CD4-positive, CD25-positive, alpha-beta regulatory T cell (primary cell): ENCODE measurements at places on chromosomes 2 and 18. TPM values are rescaled to one million over a fixed set of nuclear protein-coding genes. Genes with fewer than 3 reads are reported as not detected.

Gene COLEC12
- total RNA-seq = not detected

Gene TUBB8B
- not detected for total RNA-seq

Gene TEKT4
- total RNA-seq = not detected

Gene ZNG1B
- 35.5 TPM for total RNA-seq

Gene ZNF892
- 2.0 TPM for total RNA-seq

Gene DLGAP1
- 5.4 TPM for total RNA-seq

Gene C2orf15
- 2.0 TPM for total RNA-seq

Gene C2orf81
- total RNA-seq = 1.1 TPM

Gene HSPE1
- total RNA-seq = 90.4 TPM

Gene UGT1A4
- not detected for total RNA-seq

Gene ADAM23
- 0.10 TPM for total RNA-seq

Gene CHST9
- not detected for total RNA-seq

Gene SEPTIN10
- 5.6 TPM for total RNA-seq

Gene DTNA
- total RNA-seq = not detected

Gene ATP9B
- total RNA-seq = 75.3 TPM

Gene TEX44
- not detected for total RNA-seq

Gene MEIS1
- 3.6 TPM for total RNA-seq

Gene BMP10
- total RNA-seq = 0.57 TPM

Gene CPO
- not detected for total RNA-seq

Gene HNMT
- total RNA-seq = not detected

Gene RND3
- not detected for total RNA-seq

Gene HAUS1
- total RNA-seq = 21.3 TPM

Gene TSPYL6
- not detected for total RNA-seq

Gene SPATA3
- 0.72 TPM for total RNA-seq

Gene ZNF519
- total RNA-seq = 10.3 TPM

Gene LRRTM1
- total RNA-seq = not detected

Gene CRACDL
- 0.10 TPM for total RNA-seq

Gene CTAGE1
- not detected for total RNA-seq

Gene MAP3K20
- 1.8 TPM for total RNA-seq

Gene GYPC
- total RNA-seq = 75.2 TPM

Gene OTX1
- not detected for total RNA-seq

Gene SULT1C2
- not detected for total RNA-seq

Gene INHBB
- total RNA-seq = not detected

Gene DYTN
- not detected for total RNA-seq

Gene FMNL2
- total RNA-seq = 0.30 TPM

Gene FKBP1B
- total RNA-seq = 1.1 TPM

Gene B3GNT2
- total RNA-seq = 61.5 TPM

Gene TGFBRAP1
- total RNA-seq = 21.0 TPM

Gene KLHL14
- total RNA-seq = not detected

Gene TMEM163
- 0.64 TPM for total RNA-seq
